Omental fat pad (tissue), 4 donors: ENCODE measurements at places on chromosomes 7 and 10.

DNA sequence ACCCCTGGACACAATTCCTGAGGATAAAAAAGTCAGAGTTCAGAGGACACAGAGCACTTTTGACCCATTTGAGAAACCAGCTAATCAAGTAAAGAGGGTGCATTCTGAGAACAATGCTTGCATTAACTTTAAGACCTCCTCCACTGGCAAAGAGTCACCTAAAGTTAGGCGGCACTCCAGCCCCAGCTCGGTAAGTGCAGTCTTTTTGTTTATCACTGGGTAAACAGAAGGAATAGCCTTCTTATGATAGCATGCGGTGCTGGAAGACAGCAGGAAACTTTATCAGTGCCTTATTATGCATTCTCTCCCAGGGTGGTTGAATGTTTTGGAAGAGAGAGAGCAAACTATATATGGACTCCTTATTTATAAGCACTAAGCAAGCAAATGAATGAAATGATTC lies 130.5 kb downstream of the CDK14 start:
- DNase-seq, result no peak

GRCh38 chr7:1922071-1922869 lies 252.2 kb downstream of the ELFN1 start:
- DNase-seq, result no peak

GRCh38 chr10:13724484-13724883 lies 137.7 kb downstream of the PRPF18 start:
- DNase-seq, result no peak

GRCh38 chr10:78600740-78601139 lies 468.0 kb upstream of the ZMIZ1 start:
- DNase-seq, result no peak

GRCh38 chr10:4656576-4657194 lies 169.3 kb upstream of the AKR1E2 start:
- DNase-seq, result no peak

DNA sequence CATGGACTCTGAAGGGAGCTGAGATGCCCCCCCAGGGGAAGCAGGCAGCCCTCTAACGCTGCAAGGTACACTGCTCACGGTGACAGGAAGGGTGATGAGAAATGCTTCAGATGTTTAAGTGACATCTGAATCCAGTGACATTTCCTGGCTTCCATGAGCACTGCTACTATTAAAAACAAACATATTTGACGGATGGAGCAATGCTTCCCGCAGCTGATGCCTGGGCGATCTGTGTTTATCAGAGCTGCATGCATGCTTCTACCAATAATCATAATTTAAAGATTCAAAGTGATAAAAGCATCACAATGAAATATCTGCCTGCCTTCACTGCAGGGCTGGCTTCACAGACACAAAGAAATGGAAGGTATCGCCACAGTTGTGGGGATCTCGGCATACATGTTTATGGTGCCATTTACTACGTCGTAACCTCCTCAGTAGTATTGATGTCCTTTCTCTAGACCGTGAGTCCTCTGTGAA lies 66.1 kb upstream of the AOAH start:
- DNase-seq, result no peak

DNA sequence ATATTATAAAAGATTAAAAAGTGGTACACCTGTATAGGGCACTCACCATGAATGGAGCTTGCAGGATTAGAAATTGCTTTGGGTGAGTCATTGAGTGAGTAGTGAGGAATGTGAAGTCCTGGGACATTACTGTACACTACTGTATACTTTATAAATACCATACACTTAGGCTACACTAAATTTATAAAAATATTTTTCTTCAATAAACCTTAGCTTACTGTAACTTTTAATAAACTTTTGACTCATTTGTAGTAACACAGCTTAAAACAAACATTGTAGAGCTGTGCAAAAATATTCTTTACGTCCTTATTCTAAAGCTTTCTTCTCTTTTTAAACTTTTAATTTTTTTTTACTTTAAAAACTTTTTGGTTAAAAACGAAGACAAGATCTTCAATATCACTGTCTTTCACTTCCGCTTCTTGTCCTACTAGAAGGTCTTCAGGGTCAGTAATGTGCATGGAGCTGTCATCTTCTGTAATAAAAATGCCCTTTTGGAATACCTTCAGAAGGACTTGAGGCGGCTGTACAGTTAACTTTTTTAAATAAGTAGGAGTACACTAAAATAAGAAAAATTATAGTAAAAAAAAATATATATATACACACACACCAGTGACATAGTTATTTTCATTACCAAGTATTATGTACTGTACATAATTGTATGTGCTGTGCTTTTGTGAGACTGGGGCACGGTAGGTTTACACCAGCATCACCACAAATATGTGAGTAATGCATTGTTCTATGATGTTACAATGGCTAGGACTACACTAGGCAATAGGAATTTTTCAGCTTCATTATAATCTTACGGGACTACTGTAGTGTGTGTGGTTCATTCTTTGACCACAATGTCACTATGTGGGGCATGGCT lies 3.5 kb downstream of the STK31 start:
- no peak for DNase-seq

DNA sequence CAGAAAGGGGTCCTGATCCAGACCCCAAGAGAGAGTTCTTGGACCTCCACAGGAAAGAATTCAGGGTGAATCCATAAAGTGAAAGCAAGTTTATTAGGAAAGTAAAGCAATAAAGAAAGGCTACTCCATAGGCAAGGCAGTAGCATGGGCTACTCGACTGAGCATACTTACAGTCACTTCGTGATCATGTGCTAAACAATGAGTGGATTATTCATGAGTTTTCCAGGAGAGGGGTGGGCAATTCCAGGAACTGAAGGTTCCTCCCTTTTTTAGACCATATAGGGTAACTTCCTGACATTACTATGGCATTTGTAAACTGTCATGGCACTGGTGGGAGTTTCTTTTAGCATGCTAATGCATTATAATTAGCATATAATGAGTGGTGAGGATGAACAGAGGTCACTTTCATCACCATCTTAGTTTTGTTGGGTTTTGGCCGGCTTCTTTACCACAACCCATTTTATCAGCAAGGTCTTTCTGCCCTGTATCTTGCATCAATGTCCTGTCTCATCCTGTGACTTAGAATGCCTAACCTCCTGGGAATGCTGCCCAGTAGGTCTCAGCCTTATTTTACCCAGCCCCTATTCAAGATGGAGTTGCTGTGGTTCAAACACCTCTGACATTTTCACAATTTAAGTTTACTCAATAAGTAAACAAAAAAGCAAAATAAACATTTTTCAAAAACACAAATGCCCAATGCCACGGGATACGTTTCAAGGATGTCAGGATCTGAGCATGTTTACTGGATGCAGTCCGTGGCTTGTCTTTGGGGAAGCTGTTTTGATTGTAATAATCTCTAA lies 37.0 kb downstream of the ALOX5 start:
- no peak for DNase-seq

GRCh38 chr7:3888096-3888495 lies 587.0 kb downstream of the SDK1 start:
- DNase-seq, result no peak
